ENCODE measurements at places on chromosomes 12 and 14. TPM values are rescaled to one million over a fixed set of nuclear protein-coding genes. Genes with fewer than 3 reads are reported as not detected.

DNA sequence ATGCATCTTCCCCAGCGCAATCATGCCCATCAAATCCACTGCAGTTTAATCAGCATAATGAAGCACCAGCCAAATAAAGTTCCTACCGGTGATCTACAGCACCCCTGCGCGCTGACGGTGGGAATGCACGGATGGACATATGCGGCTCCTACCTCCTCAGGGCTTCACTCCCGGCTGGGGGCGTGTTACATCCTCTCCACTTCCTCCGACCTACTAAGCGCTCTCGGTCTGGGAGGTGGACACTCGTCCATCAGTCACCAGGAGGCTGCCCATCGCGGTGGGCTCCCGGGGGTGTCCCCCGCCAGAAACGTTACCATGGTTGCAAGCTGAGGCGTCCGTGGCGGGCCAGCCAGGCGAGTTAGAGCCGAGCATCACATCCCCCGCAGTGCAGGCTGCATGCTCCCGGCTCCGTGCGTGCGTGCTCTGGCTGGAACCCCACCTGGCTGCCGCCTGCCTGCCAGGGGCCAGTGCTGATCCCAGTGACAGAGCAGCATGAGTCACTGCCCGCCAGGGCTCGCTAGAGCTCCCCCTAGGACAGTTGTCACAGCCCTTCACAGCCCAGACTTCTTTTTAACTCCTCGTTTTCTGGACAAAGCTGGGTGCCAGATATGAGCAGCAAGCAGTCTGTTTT lies 73.0 kb downstream of the CIT start:
- DNase-seq = peak; percentile 68

Gene ALG10
- 3.6 TPM for total RNA-seq

GRCh38 chr14:55099756-55100155 lies 29.3 kb upstream of the LGALS3 start:
- DNase-seq = no peak

DNA sequence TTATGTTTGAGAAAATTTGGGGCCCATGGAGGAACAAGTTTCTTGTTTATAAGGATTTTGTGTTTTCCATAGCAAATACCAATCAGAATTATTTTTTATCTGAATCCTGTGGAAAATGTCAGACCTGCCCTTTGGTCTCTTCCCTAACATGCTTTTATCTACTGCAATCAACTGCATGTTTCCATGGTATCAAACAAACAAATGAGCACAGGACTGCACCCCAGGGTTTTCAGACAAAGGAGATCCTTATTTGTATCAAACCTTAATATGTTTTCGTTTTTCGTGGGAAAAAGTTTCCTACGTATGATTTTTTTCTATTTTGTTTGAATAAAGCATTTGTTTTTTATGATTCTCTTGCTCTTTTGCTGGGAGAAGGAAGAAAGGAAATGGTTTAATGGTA lies 91.1 kb downstream of the GPR135 start:
- no peak for DNase-seq

- DNase-seq = peak; percentile 47
Measured at GRCh38 chr14:32934073-32934880, 4.4 kb upstream of the NPAS3 start.

GRCh38 chr12:65631621-65632111 lies 192.6 kb upstream of the HMGA2 start:
- DNase-seq = no peak

GRCh38 chr14:50520947-50521815 lies 11.2 kb downstream of the MAP4K5 start:
- no peak for DNase-seq

GRCh38 chr12:25322918-25323531 lies 72.3 kb upstream of the KRAS start:
- no peak for DNase-seq

DNA sequence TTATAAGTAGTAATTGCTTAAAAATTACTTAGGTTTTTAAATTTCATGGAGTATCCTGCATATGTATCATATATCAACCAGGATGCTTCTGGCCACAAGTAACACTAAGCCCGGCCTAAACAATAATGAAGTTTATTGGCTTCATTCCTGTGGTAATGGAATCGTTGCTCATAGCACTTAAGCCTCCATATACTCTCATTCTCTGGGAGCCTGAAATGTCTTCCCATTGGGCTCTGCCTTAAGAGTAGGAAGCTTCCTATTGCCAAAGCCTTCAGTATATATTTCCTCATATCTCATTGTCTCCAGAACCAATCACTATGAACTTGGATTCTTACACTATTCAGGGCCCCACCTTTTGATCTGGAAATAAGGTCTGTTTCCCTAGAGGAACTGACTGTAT lies 83.8 kb upstream of the DNM1L start:
- DNase-seq = no peak

All from left ventricle myocardium superior (tissue), 1 donor.